ENCODE measurements at places on chromosomes 4 and X. TPM values are rescaled to one million over a fixed set of nuclear protein-coding genes. Genes with fewer than 3 reads are reported as not detected.

Gene PCDH19
- 0.07 TPM for total RNA-seq

Gene TEC
- total RNA-seq: 0.20 TPM

Gene ITM2A
- 0.72 TPM for total RNA-seq

Gene MEPE
- total RNA-seq: not detected

Gene STAG2
- total RNA-seq: 70.4 TPM

Gene WDR17
- total RNA-seq: 0.76 TPM

Gene MYL5
- total RNA-seq: 13.8 TPM

Gene SRPK3
- 3.6 TPM for total RNA-seq

Gene CT45A6
- not detected for total RNA-seq

Gene TMPRSS11E
- total RNA-seq: not detected

Gene SMIM10
- total RNA-seq: 7.3 TPM

Gene DACH2
- total RNA-seq: not detected

Gene VCX
- total RNA-seq: not detected

Gene CENPVL3
- not detected for total RNA-seq

Gene SPRY1
- total RNA-seq: 27.8 TPM

Gene IL9R
- total RNA-seq: not detected

Gene AFP
- total RNA-seq: 1.1 TPM

Gene PARM1
- 3.0 TPM for total RNA-seq

Gene ZNF674
- total RNA-seq: 8.1 TPM

Gene NCAPG
- 3.7 TPM for total RNA-seq

Gene SYNPO2
- total RNA-seq: 56.6 TPM

Gene FAAH2
- total RNA-seq: 0.07 TPM

Gene ATP2B3
- total RNA-seq: 0.20 TPM

Gene CYLC1
- not detected for total RNA-seq

Gene ATP1B4
- not detected for total RNA-seq

Gene GAGE12H
- not detected for total RNA-seq

Gene NFKB1
- 27.4 TPM for total RNA-seq

Gene TMEM255A
- total RNA-seq: 0.07 TPM

Gene CSN1S1
- not detected for total RNA-seq

Gene SLC25A4
- 33.3 TPM for total RNA-seq

Gene DCHS2
- total RNA-seq: not detected

Gene GPC4
- 3.5 TPM for total RNA-seq

Gene TLR10
- total RNA-seq: not detected
